ENCODE measurements at places on chromosomes 2 and 18.

DNA sequence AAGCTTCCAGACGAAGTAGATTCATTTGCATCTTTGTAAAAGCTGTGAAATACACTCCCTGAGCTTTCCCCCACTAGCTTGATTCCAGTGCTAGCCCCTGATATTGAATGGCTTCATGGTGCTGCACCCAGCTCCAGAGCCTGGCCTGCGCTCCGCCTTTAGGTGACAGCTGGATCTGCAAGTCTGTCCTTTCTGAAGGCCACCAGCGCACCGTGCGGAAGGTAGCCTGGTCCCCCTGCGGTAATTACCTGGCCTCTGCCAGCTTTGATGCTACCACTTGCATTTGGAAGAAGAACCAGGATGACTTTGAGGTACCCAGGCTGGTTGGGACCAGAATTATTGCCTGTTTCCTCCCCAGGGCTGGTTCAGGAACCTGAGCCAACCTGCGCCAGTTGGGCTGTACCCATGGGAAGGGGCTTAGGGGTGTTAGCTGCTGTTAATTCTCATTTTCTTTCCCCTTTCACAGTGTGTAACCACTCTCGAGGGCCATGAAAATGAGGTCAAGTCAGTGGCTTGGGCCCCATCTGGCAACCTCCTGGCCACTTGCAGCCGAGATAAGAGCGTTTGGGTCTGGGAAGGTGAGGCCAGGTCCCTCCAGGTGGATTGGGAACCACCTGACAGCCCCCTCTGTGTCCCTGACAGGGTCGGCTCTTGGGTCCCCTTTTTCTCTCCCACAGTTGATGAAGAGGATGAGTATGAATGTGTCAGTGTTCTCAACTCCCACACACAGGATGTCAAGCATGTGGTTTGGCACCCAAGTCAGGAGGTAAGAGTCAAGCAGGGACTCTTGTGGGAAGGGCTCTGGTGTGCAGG, 1.3 kb downstream of the CIAO1 start:
- no peak for DNase-seq

- no peak for DNase-seq
Observed at GRCh38 chr2:240646176-240646899, 21.1 kb downstream of the GPR35 start.

DNA sequence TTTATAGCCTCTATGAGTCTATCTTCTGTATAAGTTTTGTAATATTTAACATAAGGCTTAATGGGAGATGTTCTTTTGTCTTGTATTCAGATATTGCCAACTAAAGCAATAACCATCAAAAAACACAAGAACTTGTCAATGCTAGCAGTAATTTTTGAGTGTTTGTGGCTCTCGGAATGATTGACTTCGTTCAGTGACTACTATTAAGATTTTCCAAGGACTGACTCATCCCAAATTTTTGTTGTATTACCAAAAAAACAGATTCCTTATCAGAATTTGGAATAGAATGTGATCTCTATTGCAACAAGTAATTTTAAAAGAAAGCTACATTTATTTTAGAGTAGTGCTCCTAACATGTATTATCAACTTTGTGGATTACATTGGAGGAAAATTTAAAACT, 8.1 kb downstream of the NABP1 start:
- no peak for DNase-seq

GRCh38 chr2:216104691-216105090, 4.5 kb upstream of the XRCC5 start:
- no peak for DNase-seq

- DNase-seq, result no peak
Observed at GRCh38 chr18:29626094-29626493, 1416.4 kb downstream of the DSC3 start.

GRCh38 chr2:8115966-8116365, 565.9 kb upstream of the ID2 start:
- DNase-seq, result no peak

DNA sequence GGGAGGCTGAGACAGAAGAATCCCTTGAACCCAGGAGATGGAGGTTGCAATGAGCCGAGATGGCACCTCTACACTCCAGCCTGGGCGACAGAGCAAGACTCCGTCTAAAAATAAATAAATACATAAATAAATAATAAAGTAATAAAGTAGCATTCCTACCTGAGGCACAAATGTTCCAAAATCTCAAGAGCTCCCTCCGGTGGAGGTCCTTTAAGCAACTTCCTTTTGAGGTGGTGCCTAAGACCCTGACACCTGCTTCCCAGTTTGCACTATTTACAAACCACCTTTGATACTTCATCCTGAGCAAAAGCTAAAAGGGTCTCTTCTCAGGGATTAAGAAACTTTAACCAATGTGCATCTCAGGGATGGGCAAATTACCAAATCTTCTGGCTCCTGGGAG, 505.1 kb downstream of the CNTNAP5 start:
- DNase-seq, result no peak
